ENCODE measurements at places on chromosomes 3 and 15. TPM values are rescaled to one million over a fixed set of nuclear protein-coding genes. Genes with fewer than 3 reads are reported as not detected.

The TMCO5A gene
- total RNA-seq: not detected

The NLGN1 gene
- total RNA-seq: not detected

The TM4SF18 gene
- total RNA-seq: not detected

DNA sequence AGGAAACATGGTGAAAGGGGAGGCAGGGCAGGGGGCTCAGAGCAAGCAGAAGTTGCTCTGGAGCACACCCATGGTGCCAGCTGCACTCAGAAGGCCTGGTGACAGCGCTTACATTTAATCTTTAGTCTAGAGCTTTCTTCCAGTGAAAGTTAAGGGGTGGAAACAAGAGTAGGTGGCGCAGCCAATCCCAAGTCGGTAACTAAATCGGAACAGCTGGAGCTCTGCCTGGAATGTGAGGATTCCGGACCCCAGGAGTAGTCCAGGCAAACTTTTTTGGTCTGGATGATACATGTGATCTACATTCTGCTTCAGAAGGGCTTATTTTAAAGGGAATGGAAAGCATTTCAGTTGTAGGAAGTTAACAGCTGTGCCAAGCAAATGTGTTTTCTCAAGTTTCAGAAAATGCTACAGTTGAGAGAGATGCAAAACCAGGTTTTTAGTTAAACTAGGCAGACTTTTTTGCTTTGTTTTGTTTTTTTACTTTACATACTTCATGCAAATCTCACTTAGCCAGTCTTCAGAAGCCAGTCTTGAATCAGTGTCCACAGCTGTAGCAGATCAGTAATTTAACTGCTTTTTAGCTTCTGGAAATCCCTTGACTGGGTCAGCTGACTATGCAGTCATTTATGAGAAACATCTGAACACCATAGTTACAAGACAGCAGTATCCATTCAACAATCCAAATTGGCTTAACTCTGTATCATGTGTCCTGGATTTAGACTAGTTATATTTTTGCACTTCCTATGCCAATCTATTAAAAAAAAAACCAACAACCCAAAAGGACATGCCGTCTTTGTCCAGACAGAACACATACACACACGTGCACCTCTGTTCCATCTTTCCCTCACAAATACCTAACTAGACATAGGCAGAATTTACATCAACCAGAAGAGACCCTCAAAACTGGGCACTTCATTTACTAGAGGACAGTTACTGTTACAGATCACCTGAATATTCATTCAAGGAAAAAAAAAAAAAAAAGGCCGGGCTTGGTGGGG is 33.2 kb downstream of the ZNF106 start:
- no peak overlapping the region for H3K27ac ChIP-seq
- H3K36me3 ChIP-seq: peaks cover 3% of the 10 kb centered on the region
- no peaks in the 10 kb centered on the region for H3K27me3 ChIP-seq
- H3K4me3 ChIP-seq: no peak overlapping the region

DNA sequence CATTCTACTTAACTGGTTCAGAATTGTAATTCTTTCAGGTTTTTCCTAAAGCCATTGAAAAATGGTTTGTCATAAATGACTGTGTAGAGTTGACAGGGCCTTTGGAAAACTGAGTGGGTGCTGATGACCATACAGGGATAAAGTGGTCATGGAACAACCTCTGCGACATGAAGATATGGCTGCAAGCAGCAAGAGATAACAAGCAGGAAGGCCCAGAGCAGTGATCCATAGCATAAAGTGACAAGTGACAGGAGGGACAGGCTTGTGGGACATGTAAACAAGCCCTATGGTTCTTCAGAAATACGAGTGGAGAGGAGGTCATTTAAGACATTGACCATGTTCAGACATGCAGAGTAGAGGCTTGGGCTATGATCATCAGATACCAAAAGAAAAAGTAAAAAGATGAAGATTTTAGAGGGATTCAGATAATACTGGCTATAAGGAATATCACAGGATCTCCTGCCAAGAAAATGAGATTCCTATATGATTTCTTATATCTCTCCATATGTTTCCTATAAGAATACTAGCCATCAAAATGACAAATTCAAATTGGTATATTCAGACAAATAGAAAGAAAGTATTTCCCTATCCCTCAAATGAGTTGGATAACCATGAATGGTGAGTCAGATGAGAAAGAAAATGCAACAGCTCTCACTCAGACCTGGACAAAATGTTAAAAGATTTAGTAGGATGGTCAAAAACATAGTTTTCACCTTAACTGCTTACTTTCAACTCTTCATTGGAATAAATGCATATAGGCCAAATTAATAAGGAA is 827.6 kb upstream of the CFAP20DC start:
- peaks cover 9% of the 10 kb centered on the region for H3K4me1 ChIP-seq
- no peaks in the 10 kb centered on the region for H3K27me3 ChIP-seq
- H3K27ac ChIP-seq: no peak overlapping the region
- H3K4me3 ChIP-seq: no peak overlapping the region
- DNase-seq: no peak

- DNase-seq: no peak
- H3K4me3 ChIP-seq: no peak overlapping the region
- H3K27ac ChIP-seq: no peak overlapping the region
- no peaks in the 10 kb centered on the region for H3K4me1 ChIP-seq
- no peaks in the 10 kb centered on the region for H3K27me3 ChIP-seq
Measured at GRCh38 chr3:175118382-175118941, 259.3 kb downstream of the NAALADL2 start.

GRCh38 chr3:72448858-72449257 is 399.4 kb downstream of the SHQ1 start:
- peaks cover 30% of the 10 kb centered on the region for H3K4me1 ChIP-seq
- DNase-seq: no peak
- H3K36me3 ChIP-seq: peaks cover 22% of the 10 kb centered on the region

GRCh38 chr3:34175636-34176176 is 377.3 kb downstream of the PDCD6IP start:
- no peak overlapping the region for H3K27ac ChIP-seq
- no peak overlapping the region for H3K4me3 ChIP-seq
- H3K36me3 ChIP-seq: no peaks in the 10 kb centered on the region
- no peak for DNase-seq
- H3K27me3 ChIP-seq: no peaks in the 10 kb centered on the region
- H3K4me1 ChIP-seq: no peaks in the 10 kb centered on the region

DNA sequence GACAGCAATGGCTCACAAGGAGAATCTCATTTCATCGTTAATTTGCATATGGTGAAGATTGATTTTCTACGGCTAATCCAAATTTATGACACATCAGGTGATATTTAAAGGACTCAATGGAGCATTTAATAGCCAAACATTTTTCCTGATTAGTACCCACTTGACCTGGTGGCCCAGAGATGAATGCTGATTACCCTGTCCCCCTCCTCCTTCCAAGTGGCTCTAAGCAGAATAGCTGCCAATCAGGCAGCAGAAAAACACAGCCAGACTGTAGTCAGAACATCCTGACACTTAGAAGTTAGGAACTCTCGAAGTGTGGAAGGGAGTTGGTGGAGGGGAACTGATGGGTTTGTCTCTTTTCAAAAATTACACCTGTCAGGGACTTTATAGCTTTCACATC is 302.5 kb downstream of the ZNF621 start:
- peaks cover 6% of the 10 kb centered on the region for H3K27me3 ChIP-seq
- DNase-seq: no peak
- no peak overlapping the region for H3K4me3 ChIP-seq
- no peaks in the 10 kb centered on the region for H3K36me3 ChIP-seq

- no peak overlapping the region for H3K27ac ChIP-seq
- H3K36me3 ChIP-seq: no peaks in the 10 kb centered on the region
- H3K4me3 ChIP-seq: no peak overlapping the region
- no peaks in the 10 kb centered on the region for H3K4me1 ChIP-seq
- no peak for DNase-seq
Measured at GRCh38 chr15:100383302-100384107, 41.7 kb upstream of the ADAMTS17 start.

GRCh38 chr15:82146990-82147461 is 101.2 kb upstream of the MEX3B start:
- H3K27me3 ChIP-seq: no peaks in the 10 kb centered on the region
- H3K36me3 ChIP-seq: peaks cover 16% of the 10 kb centered on the region
- DNase-seq: no peak
- H3K27ac ChIP-seq: no peak overlapping the region

All from activated CD4-positive, alpha-beta memory T cell treated with anti-CD3 and anti-CD28 coated beads, Interleukin-2, amount 10 ng/mL, durations not matched to agents 7 days and 5 days (primary cell).